ENCODE measurements at places on chromosomes 4 and X. TPM values are rescaled to one million over a fixed set of nuclear protein-coding genes. Genes with fewer than 3 reads are reported as not detected.
A peak's percentile ranks its signal among the peaks of the same experiment; 100 is the strongest.

DNA sequence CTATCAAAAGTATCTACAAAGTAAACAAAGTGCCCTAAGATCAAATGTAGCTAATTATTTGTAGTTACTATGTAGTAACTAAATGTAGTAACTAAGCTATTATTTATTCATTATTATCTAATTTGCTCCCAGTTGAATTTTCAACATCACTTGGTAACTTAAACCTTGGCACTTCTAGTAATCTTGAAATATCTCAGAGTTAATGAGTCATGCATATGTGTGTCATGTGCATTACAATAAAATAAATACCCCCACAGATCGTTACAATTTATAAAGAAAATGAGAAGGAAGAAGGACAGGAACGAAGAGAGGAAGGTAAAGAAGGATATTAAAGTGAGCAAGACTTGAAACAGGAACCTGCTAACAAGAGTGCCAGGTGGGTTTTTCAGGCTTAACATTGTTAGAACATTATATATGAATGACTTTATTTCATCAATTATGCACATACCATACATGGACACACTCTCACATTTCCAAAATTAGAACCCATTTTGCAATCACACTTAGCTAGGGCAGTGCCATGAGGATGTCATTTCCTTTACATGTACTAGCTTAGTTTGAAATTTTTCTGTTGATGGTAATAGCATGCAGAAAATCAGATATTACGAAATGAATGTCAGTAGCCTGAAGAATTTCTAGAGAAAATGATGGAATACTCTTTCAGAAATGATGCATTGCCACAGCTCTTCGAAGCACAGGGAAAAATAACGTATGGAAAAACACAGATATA, 1670.4 kb upstream of the AGA start:
- no peak for DNase-seq

- no peak for DNase-seq
Observed at GRCh38 chrX:123169247-123169901, 14.7 kb upstream of the GRIA3 start.

GRCh38 chr4:77821775-77822174, 2.6 kb upstream of the CNOT6L start:
- DNase-seq = no peak

The UCP1 gene
- not detected for polyA plus RNA-seq

The SYP gene
- polyA plus RNA-seq = 2.1 TPM

The TET2 gene
- 27.6 TPM for polyA plus RNA-seq

- no peak for DNase-seq
Observed at GRCh38 chr4:153027866-153028265, 91.7 kb downstream of the FHDC1 start.

GRCh38 chrX:135086197-135086854, 34.0 kb downstream of the ETDB start:
- no peak for DNase-seq

The STAG2 gene
- polyA plus RNA-seq = 108 TPM

GRCh38 chr4:83510442-83510841, 25.5 kb upstream of the GPAT3 start:
- no peak for DNase-seq

GRCh38 chrX:49242545-49243066, 7.3 kb downstream of the CCDC22 start:
- no peak for DNase-seq

GRCh38 chr4:38026158-38026740, 66.1 kb downstream of the PTTG2 start:
- DNase-seq = no peak

The DRD5 gene
- 0.57 TPM for polyA plus RNA-seq

DNA sequence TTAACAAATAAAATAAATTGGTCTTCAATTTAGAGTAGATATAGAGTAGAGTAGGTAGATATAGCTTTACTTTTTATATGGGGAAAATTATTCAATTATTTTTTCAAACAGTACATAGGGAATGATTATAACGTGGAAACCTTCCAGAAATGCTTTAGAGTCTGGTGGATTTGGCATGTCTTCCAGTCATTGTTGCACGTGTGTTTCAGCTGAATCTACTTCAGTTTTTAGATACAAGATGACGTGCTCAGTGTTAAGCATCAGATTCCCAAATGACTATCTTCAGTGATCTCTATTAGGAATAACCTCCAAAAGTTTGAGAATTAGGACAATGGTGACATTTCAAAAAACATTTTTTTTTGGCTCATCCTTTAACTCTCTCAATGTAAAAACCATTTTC, 616.9 kb downstream of the ANKRD50 start:
- no peak for DNase-seq

- no peak for DNase-seq
Observed at GRCh38 chr4:85756938-85757337, 282.0 kb downstream of the ARHGAP24 start.

GRCh38 chrX:16855363-16856075, 14.6 kb downstream of the RBBP7 start:
- no peak for DNase-seq

The FAM236B gene
- not detected for polyA plus RNA-seq

DNA sequence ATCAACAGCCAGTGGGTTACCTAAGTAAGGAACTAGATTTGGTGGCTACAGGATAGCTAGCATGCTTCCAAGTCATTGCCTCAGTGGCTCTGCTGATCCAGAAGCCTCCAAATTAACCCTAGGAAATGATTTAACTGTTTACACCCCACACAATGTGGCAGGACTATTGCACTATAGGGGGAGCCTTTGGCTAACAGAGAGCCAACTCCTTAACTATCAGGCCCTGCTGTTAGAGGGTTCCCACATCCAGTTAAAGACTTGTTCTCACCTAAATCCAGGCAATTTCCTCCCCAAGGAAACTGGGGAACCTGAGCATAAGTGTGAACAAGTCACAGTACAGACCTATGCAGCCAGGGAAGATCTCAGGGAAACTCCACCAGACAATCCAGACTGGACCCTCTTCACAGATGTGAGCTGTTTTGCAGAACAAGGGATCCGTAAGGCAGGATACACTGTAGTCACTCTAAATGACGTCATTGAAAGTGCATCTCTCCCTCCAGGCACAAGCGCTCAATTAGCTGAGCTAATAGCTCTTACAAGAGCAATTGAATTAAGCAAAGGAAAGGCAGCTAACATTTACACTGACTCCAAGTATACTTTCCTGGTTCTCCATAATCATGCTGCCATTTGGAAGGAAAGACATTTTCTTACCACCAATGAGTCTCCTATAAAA, 185.3 kb upstream of the SPOCK3 start:
- no peak for DNase-seq

The SORCS2 gene
- polyA plus RNA-seq = 7.4 TPM

DNA sequence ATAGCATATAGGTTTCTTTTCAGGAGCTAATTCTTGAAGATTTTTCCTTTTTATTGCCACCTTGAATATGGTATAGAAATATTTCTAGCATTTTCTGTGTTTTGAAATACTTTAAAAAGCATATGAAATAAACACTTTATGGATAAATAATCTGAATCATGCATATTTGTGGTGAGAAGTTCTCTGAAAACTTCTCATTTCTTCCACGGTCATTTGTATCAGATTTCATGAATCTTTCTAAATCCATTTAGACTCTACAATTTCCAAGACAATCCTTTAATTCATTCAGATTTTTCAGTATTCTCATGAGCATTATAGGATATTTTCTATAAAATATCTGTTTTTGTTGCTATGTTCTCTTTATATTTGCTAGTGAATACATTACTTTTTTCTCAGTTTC, 16.2 kb upstream of the CA5B start:
- DNase-seq = no peak

The ATP10D gene
- polyA plus RNA-seq = 41.1 TPM

The FGFR3 gene
- 70.0 TPM for polyA plus RNA-seq

DNA sequence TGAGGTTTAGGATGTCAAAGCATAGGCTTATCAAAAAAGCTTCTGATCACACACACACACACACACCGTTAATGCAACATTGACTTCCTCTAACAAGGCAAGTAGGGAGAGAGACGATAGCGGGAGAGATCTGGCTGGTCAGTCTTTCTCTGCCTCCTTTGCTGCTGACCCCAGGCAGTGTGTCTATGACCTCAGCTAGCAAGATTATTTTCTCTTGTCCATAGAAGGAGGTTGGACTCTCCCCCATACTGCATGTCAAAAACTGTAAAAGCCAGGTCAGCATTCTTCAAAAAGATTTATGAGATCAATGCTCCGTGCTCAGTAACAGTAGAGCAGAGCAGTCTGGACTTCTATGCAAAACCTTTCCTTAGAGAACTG, 63.5 kb upstream of the PGM2 start:
- no peak for DNase-seq

The SHOX gene
- polyA plus RNA-seq = 0.04 TPM

- no peak for DNase-seq
Observed at GRCh38 chrX:29903360-29903759, 312.0 kb upstream of the MAGEB2 start.

GRCh38 chrX:1134976-1135375, 77.5 kb downstream of the CRLF2 start:
- no peak for DNase-seq

- no peak for DNase-seq
Observed at GRCh38 chrX:69991685-69992084, 58.1 kb downstream of the AWAT2 start.

DNA sequence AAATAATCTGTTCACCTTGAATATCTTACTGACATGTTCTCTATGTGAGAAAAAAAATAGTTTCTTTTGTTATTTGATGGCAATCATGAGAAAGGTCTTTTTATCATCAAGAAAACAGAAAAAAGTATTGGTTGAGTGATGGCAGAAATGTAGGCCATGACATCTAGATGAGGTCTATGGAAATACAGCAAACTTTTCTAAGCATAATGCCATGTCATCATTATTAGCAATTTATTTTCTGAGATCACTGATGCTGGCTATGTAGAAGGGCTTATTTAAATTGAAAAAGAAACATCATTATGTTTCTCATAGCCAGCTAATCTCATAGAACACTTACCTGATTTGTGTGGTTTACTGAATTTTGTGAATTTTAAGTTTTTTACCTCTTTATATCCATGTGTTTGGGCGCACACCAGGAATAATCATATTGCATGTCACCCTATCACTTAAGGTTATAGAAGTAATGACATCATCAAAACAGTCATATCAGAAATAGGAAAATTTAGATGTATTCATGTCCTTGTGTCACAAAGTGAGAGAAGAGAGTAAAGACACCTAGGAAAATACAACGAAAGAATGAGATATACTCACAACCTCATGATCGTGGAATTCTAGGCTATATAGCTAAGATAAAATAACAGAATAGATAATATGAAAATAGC, 22.4 kb downstream of the UGT2A3 start:
- DNase-seq = no peak

DNA sequence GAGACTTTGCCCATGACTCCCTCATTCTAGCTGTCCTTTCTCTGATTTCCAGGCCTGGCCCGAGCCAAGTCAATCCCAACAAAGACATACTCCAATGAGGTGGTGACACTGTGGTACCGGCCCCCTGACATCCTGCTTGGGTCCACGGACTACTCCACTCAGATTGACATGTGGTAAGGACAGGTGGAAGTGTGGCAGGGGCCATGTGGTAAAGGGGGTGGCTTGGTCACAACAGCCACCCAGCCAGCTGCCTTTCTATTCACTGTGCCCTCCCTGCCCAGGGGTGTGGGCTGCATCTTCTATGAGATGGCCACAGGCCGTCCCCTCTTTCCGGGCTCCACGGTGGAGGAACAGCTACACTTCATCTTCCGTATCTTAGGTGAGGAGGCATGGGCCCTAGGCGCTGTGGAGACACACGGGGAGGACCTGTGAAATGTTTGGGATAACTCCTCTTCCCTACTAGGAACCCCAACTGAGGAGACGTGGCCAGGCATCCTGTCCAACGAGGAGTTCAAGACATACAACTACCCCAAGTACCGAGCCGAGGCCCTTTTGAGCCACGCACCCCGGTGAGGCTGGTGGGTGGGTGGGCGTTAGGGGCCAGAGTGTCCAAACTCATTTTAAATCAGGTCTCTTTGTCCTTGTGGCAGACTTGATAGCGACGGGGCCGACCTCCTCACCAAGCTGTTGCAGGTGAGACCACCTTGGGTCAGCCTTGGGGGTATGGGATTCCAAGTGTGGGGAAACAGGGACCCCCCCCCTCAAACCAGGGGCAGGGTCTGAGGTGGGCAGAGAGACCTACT, 6.1 kb upstream of the USP11 start:
- no peak for DNase-seq

- no peak for DNase-seq
Observed at GRCh38 chr4:22191565-22191964, 243.0 kb upstream of the KCNIP4 start.

GRCh38 chr4:59597536-59598329, 1602.4 kb upstream of the ADGRL3 start:
- DNase-seq = no peak

GRCh38 chr4:101596781-101597552, 193.6 kb upstream of the BANK1 start:
- DNase-seq = no peak

- no peak for DNase-seq
Observed at GRCh38 chrX:80513625-80514024, 93.4 kb downstream of the TENT5D start.

- DNase-seq = no peak
Observed at GRCh38 chr4:153409924-153410501, 56.1 kb upstream of the TMEM131L start.

DNA sequence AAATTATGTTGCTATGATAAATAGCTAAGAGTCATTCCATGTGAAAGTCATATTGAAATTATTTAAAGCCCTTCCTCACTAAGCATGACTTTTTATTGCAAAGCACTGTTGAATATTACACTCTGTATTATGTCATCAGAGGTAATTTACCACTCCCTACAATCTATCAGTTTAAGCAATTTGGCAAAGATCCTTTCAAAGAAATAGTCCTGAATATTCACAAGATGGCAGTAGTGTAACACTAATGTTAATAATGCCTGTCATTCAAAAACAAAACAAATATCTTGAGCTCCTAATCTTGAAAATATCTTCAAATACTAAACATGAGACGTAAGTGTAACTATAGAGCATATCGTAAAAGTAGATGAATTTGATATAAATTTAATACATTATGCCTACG, 208.6 kb upstream of the TECRL start:
- no peak for DNase-seq

The RIPPLY1 gene
- polyA plus RNA-seq = 3.8 TPM

- DNase-seq = peak; percentile 39
Observed at GRCh38 chr4:145679991-145680455, at the start of gene C4orf51. TSS of gene C4orf51 (plus strand) at chr4:145680146. CDS start at chr4:145680204, 58 bp downstream.

DNA sequence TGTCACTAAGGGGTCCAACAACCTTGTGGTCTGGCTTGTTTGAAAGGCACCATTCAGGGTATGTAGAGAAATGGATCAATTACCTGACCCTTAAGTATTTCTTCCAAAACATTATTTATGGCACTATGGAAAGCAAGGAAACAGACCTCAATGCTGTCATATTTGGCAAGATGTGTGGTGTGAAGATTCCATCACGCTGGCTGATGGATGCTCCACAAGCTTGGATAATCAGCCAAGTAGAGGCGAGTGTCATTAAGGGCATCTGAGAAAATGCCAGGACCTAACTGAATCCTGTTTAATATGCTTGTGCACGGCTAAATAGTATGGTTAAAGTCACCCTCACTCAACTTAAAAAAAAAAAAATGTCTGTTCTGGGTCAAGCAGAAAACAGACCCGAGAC, 120.7 kb downstream of the COMMD8 start:
- DNase-seq = no peak

The SLITRK4 gene
- 19.4 TPM for polyA plus RNA-seq

The HSFX4 gene
- 0.16 TPM for polyA plus RNA-seq

- no peak for DNase-seq
Observed at GRCh38 chr4:32031026-32031425, 1310.9 kb downstream of the PCDH7 start.

The GABRA4 gene
- polyA plus RNA-seq = 0.12 TPM

Measured in left renal cortex interstitium (tissue), 4 donors.